ENCODE measurements at places on chromosomes 5 and 9. TPM values are rescaled to one million over a fixed set of nuclear protein-coding genes. Genes with fewer than 3 reads are reported as not detected.

The INSL4 gene
- total RNA-seq, result not detected

The ADRB2 gene
- total RNA-seq, result 5.0 TPM

The ZNG1E gene
- 45.8 TPM for total RNA-seq

The PRKACG gene
- not detected for total RNA-seq

The CEP120 gene
- total RNA-seq, result 22.1 TPM

The N4BP3 gene
- total RNA-seq, result 5.6 TPM

The SLC4A9 gene
- 2.5 TPM for total RNA-seq

The PRRX2 gene
- total RNA-seq, result 1.8 TPM

The TLE1 gene
- 52.5 TPM for total RNA-seq

The CLTA gene
- total RNA-seq, result 205 TPM

Measured in kidney (tissue), 22 donors.